Left ventricle myocardium superior (tissue), 1 donor: ENCODE measurements at places on chromosomes 1 and 21.

DNA sequence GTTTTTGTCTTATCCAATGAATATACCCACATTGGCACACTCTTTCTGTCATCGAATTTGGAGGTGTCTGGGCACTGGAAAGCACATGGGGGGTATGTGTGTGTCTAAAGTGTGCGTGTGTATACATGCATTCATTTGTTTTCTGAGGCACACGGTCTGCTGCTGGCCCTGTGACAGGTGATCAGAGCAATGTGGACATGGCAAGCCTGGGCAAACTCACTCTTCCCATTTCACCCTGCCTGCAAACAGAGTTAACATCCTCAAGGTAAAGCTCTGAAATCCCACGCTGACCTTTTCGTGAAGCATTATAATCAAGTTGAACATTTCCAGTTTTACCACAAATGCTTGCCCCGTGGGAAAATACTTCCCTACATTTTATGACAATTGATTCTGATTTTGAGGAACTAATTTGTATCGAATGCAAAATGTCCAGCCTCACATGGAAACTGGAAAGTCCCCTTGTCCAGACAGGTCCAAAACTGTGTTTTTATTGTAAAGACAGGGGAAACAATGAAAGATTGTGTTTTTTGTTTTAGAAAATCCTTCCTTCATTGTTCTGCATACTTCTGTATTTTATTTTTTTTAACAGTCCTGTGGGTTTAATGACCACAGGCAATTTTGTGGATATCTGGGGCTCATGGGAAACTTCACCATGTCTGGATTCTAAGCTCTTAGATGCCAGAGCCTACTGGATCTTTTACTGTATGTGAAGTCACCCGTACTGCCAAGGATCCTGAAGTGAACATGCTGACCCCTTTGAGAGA lies 160.9 kb downstream of the PBX1 start:
- DNase-seq, result no peak

DNA sequence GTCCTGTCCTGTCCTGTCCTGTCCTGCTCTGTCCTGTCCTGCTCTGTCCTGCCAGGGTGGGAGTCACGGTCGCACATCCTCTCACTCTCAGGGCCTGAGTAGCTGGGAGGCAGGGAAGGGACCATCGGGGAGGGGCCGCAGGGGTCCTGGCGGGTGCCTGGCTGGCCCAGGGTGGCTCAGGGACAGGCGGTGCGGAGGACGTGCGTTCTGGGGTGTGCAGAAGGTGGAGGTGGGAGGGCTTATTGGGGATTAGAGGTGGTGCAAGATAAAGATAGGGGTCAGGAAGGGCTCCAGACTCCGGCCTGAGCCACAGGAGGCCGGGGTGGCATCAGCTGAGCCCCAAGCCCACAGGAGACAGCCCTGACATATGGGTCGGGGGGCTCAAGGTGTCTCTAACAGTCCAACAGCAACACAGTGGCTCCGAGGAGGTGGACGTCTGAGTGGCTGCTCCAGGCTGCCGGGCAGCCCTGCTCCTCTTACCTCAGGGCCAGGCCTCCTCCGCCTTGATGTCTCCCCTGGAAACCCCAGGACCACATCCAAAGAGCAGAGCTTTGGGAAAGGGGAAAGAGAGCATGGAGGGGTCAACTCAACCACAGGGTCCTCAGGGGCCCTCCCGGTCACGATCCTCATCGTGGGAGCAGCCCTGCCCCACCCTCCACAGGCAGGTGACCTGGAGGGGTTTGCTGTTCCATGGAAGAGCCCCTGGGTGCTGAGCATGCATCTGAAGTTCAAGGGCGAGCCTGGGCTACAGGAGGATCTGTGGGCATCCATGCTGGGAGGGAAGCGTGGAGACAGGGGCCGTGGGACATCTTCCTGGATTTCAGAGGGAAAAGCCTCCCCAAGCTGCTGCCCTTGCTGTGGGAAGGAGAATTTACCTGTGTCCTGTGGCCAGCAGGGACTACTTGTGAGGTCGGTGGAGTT lies 39.6 kb upstream of the ADARB1 start:
- DNase-seq, result no peak

DNA sequence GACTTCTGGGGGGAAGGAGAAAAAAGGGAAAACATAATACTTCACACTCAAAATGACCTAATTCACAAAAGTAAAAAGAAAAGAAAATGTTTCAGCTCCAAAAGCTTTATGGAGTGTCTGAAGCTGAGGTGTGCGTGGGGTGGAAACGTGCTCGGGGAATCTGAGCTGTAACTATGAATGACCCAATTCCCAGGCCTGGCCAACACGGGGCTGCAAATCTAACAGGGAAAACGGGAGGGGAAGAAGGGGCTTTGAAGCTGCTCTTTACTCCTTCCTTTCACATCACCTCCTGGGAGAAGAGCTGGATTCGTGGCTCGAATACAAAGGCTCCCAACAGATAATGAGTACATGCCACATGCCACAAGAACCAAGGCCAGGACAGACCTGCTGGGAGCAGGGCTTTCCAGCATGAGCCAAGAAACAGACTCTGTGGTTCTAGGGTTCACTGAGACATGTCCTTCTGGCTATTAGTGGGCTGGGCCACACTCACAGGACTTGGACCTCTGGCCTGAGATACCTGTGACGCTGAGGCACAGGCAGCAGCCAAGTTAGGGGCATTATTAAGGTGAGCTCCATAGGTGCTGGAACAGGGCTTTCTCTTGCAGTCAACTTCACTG lies 51.5 kb downstream of the SLC66A1 start:
- no peak for DNase-seq

DNA sequence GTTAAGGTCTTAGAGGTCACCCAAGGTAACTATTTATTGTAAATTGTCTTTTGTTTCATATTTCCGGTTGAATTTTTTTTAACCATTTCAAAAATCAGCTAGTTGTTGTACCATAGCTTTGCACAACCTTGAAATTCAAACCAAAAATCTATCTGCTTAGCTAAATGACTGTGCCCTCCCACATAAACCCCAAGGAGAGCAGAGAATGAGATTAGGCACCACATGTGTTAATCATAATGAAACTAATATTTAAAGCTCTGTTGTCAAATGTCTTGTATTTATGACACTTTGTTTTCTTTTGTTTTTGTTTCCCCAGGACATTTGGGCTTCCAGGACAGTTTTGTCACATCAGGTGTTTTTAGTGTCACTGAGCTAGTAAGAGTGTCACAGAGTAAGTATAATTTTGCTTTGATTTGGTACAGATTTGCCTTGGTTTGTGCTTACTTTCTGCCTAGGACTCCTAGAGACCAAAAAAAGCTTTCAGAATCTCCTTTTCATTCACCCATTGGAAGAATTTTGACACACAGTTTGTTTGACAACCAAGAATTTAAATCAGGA lies 249.9 kb downstream of the NFIA start:
- no peak for DNase-seq

GRCh38 chr1:33295450-33296081 lies 25.3 kb downstream of the A3GALT2 start:
- DNase-seq, result peak; percentile 93

DNA sequence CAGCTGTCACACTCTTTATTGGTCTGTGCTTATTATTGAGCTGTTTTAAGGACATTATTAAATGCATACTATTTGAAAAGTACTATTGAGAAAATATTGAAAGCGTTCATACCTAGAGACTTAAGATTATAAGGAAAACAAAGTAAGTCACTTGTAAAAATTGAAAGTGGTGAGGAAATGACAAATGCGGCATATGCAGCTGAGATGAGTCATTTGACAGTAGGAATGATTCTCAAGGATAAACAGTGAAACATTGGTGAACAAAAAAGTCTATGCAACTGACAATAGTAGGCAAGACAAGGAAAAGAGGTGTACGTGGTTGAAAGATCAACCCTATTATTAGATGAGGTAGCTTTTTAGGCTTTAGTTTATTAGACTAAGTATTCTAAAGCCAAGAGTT lies 82.6 kb upstream of the MAP10 start:
- DNase-seq, result no peak

GRCh38 chr21:29416268-29416667 lies 117.5 kb downstream of the BACH1 start:
- no peak for DNase-seq

DNA sequence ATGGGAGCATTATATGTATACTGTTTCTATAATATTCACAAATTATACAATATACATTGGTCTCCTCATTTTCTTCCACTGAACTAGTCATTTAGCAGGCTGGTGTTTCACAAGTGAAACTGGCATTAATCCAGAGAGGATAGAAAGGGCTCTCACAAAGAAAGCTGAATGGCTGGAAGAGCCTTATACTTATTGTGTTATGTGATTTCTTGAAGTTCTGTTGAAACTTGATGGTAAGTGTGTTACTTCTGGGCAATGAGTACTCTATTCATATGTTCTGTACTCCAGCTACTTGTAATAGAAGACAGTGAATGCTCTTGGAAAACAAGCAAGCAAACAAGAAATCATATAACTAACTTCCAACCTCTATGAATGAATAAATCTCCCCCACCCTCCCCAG lies 14.9 kb downstream of the STX12 start:
- DNase-seq, result no peak

- DNase-seq, result no peak
Observed at GRCh38 chr1:203216274-203217138, 13.0 kb downstream of the CHIT1 start.

DNA sequence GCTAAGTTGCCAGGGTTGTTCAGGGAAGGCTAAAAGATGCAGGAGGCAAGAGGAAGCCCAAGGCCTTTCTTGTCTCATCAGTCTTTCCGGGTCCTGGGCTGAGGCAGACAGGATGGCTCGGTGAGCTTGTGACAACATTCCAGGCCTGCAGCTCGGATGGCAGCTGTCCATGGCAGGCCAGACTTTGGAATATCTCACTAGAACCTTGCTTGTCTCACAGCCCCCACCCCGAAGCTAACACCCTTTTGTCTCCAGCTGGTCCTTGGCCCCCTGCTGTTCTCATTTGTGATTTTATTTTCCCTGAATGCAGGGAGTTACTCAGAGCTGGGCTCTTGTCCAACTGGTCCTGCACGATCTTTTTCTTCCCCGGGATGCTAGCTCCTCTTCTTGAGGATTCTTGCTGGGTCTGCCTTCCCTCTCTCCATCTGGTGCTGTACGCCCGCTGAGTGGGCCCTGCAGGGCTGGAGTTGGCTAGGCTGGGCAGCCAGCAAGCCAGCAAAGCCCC lies 477.2 kb upstream of the CAMK1G start:
- DNase-seq, result no peak

DNA sequence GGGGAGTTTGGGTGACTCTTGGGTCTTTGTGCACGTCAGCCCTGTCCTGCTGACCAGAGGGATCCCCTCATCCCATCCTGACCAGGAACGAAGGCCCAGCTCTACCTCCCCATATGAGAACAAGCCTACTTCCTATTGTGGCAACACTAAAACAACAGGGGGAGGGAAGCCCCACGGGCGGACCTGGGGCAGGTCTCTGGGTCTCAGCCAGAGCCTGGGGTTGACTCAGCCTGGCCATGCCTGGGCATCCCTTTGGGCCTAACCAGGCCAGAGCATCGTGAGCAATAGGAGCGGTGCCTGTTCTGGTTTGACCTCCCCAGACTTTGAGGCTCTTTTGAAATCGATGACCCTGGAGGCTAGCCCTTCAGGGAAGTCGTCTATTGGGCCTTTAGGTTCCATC lies 16.8 kb downstream of the RPS6KA1 start:
- no peak for DNase-seq

GRCh38 chr1:82013702-82014101 lies 213.0 kb downstream of the ADGRL2 start:
- DNase-seq, result no peak

DNA sequence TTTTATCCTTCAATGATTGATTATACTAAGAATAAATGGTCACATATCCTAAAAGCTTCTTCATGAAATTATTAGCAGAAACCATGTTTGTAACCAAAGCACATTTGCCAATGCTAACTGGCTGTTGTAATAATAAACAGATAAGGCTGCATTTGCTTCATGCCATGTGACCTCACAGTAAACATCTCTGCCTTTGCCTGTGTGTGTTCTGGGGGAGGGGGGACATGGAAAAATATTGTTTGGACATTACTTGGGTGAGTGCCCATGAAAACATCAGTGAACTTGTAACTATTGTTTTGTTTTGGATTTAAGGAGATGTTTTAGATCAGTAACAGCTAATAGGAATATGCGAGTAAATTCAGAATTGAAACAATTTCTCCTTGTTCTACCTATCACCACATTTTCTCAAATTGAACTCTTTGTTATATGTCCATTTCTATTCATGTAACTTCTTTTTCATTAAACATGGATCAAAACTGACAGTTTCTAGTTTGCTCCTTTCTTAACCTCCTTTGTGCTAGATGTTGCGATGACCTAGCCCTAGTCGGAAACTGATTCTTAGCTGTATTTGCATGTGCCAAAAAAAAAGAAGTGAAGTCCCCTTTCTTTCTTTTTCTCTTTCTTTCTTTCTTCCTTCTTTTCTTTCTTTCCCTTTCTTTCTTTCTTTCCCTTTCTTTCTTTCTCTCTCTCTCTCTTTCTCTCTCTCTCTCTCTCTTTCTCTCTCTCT lies 45.1 kb downstream of the MAP3K7CL start:
- DNase-seq, result no peak

DNA sequence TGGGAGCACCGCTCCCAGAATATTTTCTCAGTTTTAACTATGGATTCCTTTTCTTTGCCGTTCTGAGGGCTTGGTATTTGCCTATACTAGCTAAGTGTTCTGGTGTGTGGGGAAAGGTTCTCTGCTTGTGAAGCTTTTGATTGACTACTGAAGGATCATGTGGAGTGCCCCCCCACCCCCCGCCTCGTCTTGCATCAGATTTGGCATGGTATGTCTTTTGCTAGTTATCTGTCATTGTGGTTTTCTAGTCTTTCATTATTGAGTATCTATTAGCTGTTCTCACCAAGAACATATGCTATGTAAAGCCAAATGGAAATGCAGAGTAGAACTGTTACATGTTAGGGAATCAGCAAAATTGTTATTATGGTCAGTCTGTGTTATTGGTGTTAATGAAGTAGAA lies 58.3 kb downstream of the MACF1 start:
- DNase-seq, result no peak

- DNase-seq, result no peak
Observed at GRCh38 chr1:232046451-232047306, 420.1 kb downstream of the DISC1 start.

DNA sequence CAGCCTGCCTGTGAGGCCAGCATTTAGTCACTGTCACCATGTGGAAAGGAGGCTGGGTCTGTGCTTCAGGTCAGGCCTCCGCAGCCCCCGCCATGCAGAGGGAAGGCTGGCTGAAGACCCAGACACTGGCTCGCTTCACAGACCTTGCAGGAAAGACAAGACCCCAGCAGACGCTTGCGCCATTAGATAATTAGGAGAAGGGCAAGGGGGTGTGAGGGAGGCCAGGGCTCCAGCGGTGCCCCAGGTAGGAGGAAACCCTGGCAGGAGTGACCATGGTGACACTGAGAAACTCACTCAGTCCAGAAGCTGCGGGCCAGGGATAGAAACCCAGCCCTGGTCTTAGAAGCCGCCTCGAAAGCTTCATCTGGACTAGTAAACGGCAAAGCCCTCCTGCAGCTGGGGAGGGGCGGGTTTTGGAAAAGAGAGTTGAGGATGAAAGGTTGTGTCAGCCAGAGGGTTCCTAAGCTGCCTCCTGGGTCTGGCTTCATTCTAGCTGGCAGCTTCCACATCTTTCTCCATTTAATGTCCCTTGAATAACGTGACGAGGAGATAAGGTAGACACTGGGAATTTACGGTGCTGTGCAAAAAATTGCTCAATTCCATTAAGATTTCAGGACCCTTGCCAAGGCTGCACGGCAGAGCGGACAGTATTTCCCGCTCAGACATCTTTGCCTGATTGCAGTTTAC lies 294.1 kb upstream of the VAMP3 start:
- DNase-seq, result no peak

- DNase-seq, result no peak
Observed at GRCh38 chr1:235945775-235946570, 79.3 kb upstream of the LYST start.

GRCh38 chr1:51189421-51190073 lies 46.5 kb upstream of the RNF11 start:
- no peak for DNase-seq

GRCh38 chr1:31869449-31869848 lies 53.6 kb upstream of the SPOCD1 start:
- no peak for DNase-seq
